ENCODE measurements at places on chromosomes 1 and 21. TPM values are rescaled to one million over a fixed set of nuclear protein-coding genes. Genes with fewer than 3 reads are reported as not detected.
A peak's percentile ranks its signal among the peaks of the same experiment; 100 is the strongest.

The ZBTB8B gene
- 2.3 TPM for polyA plus RNA-seq

The TSPAN2 gene
- polyA plus RNA-seq, result 45.1 TPM

DNA sequence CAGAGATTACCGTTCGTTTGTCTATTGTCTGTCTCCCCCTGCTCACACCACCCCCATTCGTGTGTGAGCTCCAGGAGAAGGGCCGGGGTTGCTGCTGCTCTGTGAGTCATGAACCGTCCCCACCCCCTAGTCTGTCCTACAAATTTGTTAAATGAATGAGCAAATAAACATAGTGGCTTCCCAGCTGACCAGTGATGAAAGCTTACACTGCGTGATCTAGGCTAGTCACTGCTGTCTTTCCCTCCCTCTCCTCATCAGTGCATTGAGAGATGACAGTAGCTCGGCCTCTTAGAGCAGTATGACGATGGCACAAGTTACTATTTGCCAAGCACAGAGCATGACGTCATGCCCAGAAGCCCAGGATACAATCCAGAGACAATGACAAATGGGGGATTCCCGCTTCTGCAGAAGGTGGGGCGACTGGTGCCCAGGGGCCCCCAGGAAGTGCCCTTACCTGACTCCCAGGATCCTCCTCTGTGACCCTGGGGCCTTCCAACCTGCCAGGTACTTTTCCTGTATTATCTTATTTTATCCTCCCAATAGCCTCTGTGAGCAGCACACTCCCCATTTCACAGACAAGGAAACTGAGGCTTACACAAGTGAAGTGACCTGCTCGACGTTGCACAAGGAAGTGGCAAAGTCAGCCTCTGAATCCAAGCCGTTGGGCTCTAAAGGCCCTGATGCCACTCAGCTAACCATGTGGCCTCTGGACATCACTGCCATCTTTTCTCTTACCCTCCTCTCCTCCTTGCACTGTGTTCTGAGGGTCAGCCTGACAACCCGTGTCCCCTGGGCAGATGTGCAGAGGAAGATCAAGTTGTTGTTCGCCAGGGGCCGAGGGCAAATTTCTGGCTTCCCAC is 8.6 kb upstream of the EPHA2 start:
- no peak for DNase-seq

DNA sequence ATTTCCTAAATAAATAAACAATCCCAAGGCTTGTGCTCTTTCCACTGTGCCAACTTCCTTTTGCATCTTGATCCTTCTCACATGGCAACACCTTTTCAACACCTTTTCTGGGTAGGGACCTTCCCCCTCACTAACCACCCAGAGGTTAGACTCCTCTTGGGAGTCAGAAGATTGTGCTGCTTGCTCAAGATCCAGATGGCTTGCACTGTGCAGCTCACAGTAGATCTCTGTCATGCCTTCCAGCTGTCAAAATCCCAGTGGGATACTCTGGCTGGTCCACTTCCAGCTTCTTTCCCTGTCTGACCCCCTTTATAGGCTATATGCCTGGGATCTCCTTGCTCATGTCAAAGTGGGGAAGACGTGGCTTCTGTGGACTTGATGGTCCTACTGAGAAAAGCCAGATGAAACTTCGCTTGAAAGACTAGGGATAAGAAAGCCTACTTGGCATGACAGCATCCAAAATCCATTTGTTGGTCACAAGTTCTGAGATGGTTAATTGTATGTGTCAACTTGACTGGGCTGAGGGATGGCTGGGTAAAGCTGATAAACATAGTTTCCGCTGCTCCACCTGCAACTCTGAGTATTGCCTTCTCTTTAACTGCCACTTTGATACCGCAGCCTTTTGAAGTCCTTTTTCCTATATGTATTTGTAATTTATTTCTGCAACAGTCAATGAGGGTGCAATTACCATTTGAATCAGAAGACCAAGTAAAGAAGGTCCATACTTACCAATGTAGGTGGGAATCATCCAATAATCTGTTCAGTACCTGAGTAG is 74.5 kb downstream of the S1PR1 start:
- DNase-seq, result no peak

DNA sequence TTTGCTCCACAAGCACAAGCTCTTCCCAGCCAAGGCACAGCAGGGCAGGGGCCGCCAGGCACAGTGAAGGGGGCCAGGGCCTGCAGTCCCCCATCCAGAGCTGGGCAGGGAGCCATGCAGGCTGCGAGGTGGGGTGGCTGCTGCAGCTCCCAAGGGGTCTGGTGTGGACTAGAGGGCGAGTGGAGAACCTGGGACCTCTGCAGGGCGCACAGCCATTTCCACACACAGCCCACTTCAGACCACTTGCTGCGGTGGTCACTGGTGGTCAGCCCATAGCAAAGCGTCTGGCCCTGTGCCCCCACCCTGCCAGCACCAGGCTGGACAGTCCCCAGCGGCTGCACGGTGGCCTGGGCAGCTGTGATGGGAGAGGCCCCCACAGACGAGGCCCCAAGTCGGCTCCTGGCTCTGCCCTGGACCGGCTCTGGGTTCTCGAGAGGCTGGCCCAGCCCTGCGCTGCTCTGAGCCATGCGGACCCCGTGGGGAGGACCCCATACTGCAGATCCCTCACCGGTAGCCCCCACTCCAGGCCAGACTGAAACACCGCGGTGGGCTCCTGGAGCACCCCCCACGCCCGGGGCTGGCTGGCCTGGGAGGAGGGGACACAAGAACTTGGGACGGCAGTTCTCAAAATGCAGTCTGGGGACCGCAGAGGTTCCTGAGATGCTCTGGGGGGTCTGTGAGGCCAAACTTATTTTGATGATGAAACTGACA is 47.1 kb upstream of the COL6A2 start:
- no peak for DNase-seq

DNA sequence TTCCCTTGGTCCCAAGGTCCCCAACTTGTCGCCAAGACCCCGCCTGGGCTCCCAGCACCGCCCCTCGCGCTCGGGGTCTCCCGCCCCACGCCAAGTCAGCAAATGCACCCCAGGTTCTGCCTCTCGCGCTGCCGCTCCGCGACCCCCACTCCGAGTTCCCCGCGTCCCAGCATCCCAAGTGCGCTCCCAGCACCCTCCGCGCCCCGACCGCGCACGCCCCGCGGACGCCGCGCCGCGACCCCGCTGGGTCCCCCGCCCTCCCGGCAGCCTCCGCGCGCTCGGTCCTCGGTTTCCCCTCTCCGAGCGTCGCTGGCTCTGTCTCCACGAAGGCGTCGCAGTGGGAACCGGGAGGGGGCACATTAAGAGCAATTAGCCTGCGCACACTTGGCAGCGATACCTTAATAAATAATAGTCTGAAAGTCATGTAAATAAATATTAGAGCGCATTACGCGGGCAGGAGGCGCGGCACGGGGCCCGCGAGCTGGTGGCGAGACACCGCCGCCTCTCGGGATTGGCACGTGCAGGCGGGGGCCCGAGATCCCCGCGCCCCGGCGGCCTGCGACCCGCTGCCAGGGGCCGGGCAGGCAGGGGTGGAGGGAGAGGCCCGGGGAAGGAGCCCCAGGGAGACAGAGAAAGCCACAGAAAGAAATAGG is 75.9 kb downstream of the VWA5B1 start:
- no peak for DNase-seq

GRCh38 chr1:245278846-245279245 is 124.1 kb downstream of the KIF26B start:
- DNase-seq, result no peak

DNA sequence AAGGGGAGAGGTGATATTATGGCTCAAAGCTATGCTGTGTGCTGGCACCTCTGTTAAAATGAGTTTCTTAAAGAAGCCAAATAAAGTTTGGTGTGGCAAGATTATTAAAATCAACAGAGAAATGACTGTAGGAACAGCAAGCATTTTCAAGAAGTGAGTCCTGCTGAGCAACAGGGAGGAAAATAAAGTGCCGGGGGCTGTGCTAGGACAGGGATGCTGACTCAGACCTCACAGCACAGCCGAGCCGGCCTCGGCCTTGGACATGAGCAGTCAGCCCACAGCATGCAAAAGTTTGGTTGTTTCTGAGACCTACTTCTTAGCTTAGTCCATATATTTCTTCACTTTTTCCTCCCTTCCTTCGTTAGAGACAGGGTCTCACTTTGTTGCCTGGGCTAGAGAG is 19.2 kb downstream of the CNIH3 start:
- DNase-seq, result no peak

GRCh38 chr1:225999912-226000337 is 782 bp upstream of the SDE2 start:
- peak; percentile 31 for DNase-seq

DNA sequence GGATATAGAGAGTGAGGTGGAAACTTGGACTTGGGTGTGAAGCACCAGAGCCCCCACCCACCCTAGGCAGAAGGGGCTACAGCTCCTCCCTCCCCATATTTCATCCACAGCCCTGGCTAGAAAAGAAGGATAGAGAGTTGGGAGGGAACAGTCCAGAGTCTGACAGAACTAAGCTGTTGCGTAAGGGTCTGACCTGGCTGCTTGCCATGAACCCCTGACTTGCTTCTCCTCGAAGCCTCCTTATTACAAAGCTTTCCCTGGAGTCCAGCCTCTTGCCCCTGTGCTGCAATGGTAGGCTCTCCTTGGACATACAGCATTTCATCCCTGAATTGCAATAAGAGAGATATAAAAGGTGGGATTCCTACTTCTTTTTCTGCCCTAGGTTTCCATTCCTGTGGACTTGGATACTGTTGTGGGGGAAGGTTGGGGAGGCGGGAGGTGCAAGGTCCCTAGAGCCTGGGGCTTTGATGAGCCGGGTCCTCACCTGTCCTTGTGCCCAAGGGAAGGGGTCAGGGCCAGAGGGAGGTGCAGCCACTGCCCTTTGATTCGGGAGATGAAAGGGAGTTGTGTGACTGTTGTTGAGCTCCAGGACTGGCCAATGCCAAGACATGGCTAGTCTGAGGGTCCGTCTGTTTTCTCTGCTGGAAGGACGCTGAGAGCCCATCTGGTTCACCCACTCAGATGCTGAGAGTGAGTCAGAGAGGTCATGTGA is 2.7 kb downstream of the RHBG start:
- peak; percentile 69 for DNase-seq

DNA sequence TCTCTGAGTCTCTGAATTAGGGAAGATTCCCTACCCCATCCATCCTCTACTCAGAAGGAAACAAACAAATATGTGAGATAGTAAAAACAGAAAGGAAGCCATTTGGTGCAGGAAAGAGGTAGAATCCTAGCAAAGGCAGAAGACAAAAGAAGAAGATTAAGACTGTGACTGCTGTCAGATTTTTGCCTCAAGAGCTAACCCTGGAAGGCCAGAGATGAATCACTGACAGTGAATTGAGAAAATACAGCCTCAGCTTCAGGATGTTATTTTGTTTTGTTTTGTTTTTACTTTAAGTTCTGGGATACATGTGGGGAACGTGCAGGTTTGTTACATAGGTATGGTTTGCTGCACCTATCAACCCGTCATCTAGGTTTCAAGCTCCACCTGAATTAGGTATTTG is 31.7 kb downstream of the DSTYK start:
- DNase-seq, result no peak

GRCh38 chr1:214188835-214189234 is 92.1 kb upstream of the SMYD2 start:
- DNase-seq, result no peak

GRCh38 chr1:152141971-152142584 is 16.9 kb downstream of the RPTN start:
- peak; percentile 60 for DNase-seq

DNA sequence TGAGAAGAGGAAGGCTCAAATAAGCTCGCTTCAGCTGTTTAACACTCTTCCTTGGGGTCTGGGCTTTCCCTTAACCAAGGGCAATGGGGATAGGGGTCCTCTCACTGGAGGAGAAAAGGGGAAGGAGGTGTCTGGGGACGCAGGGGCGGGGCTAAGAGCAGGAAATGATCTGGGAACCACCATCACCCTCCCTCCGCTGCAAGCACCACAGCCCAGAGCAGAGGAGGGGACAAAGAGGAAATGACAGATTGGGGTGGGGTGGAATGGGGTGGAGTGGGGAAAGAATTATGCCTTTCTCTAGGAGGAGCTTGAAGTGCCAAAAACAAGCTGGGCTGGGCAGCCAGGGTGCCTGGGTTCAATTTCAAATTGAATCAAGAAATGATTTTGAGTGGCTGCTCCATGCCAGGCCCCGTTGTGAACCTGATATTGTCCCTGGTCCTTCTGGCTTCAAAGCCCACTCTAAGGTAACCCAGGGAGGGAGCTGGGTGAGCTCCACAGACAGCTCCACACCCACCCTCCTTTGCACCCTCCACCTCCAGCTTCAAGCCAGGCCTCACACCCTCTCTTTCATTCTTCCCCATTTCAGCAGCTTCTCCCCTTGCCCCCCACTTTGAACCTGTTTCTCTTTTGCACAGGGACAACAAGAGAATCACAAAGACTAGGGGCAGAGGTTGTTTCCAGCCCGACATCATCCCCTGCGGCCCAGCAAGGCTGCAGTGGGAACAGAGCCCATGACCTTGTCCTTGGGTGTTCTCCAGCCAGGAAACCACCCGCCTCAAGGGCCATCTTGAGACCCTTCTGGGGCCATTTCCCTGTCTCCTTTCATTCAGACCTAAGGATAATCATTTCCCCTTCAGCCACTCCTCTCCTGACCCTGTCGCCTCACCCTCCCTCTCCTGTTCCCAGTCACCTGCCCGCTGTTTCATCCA is 1.1 kb downstream of the ARHGAP30 start:
- DNase-seq, result no peak

- no peak for DNase-seq
These were observed 27.6 kb downstream of the IPP start for GRCh38 chr1:45722809-45723208.

The BSND gene
- polyA plus RNA-seq, result 4.5 TPM

DNA sequence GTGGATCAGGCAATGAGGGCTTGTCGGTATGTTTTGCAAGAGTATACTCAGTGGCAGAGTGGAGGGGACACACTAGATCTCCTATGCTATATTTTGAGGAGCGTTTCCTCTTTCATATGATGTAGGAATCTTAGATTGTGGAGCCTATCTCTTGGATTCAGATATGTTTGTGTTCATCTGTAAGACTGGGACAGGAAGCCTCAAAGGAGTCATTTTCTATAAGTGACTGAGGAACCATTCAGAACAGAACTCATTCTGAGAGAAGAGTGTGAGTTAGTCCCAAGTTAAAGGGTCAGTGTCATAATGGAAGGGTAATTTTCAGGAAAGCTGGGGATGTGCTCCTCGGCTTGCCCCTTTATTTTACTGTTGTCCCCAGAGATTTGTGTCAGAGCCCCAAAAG is 107.7 kb downstream of the PTGS2 start:
- DNase-seq, result no peak

The PALMD gene
- 1.9 TPM for polyA plus RNA-seq

The LEMD1 gene
- polyA plus RNA-seq, result 4.1 TPM

The FGR gene
- 1.9 TPM for polyA plus RNA-seq

DNA sequence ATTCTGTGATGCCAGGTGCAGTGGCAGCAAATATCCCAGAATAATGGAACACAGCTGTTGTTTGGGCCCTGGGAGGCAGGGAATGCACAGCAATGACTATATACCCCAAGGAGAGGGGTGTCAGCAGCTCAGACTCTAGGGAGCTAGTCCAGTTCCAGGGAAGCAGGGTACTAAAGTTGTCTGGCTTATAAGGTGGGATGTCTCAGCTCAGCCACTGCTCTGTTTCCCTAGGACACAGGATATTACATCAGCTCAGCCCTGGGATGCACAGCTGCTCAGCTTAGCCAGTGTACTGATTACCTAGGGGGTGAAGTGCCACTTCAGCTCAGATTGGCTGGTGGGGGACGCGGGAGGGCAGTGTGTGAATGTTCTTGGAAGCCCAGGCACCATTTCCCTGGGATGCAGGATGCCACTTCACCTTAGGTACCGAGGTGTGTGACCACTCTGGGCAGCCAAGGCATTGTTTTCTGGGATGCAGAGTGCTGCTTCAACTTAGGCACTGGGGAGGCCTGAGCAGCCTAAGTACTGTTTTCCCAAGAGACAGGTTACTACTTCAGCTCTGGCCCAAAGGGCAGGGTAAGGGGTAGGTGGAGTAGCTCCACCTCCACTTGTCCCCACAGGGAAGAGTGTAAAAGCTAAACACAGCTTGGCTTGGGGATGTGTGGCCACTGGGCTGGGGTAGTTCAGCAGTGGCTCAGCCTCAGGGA is 59.4 kb downstream of the DIPK1A start:
- no peak for DNase-seq

All from renal pelvis (tissue), 12 donors.